ENCODE measurements at places on chromosomes 5 and 9.

- no peak for DNase-seq
Observed at GRCh38 chr9:114429488-114429887, 41.7 kb upstream of the AKNA start.

DNA sequence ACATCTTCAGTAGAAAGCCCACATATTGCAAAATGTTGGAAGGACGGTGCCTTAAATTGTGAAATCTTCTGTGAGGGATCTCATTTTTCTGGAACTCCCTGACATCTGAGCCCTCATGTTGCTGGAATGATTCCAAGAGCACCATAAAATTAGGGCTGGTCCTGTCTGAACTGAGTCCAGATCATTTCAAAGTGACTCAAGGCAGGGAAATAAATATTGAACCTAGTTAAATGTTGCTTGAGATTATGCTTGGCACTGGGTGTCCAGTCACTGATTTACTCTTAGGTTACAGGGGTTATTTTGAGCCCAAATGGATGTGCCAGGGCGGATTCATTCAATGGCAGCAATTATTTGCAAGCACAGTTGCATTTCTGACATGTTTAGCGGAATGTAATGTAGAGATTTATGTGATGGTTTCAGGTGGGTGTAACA, 437.0 kb downstream of the PIK3R1 start:
- DNase-seq: no peak

- no peak for DNase-seq
Observed at GRCh38 chr9:127767909-127768331, 10.5 kb downstream of the SH2D3C start.

DNA sequence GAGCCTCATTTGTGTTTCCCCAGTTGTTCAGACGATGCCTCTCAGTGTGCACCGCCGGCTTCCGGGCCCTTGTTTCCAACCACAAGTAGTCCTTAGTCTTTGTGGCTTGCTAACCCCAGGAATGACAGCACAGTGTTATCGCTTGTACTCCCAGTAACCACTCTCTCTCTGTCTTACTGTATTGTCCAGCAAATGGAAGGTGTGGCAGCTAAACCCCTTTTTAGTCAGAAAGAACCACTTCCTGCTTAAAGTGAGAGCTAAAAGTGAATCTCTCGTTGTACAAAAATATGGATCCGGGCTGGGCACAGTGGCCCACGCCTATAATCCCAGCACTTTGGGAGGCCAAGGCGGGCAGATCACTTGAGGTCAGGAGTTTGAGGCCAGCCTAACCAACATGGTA, 61.3 kb downstream of the ENC1 start:
- DNase-seq: no peak

DNA sequence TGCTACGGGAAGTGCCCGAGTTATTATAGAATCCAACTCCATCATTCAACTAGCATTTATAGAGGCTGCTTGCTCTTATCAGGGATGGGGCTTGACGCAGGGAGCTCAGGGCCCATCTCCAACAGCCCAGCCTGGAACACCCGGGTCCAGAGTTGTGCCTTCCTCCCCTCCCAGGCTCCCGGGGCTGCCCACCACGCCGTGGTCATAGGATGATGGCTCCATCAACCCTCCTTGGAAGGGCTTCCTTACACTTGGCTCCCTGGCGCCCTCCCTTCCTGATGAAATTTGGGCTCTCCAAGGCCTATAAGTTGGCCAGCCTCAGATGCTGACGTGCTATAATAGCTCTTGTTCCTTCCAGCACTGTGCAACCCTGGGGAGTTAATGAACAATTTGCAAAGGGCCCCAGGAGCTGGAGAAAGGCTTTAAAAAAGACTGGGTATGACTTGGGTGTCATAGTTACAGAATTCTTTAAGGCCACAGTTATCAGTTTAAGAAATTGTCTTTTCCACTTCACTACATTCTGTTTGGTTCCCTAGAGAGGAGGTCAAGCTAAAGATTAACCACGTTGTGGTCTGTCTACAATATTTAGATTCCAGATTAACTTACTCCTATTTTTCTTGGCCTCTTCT, 42.5 kb upstream of the GADD45G start:
- DNase-seq: no peak

GRCh38 chr5:50967563-50968355, 301.3 kb downstream of the PARP8 start:
- DNase-seq: no peak

DNA sequence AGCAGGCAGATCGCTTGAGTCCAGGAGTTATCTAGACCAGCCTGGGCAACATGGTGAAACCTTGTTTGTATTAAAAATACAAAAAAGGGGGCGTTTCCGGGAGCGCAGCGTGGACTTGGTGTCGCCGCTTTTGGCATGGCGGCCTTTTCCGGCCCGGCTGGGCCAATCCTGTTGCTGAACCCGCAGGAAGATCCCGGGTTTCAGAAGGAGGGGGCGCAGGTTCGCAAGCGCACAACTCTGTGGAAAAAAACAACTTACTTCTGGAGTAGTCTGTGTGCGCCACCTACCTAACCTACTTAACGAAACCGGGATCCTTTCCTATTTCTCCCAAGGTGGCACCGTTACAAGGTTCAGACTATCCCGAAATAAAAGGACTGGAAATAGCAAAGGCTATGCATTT, 198.6 kb downstream of the MSX2 start:
- no peak for DNase-seq

Measured in HS-5 (cell line).